ENCODE measurements at places on chromosomes 13 and 19.

GRCh38 chr13:52767949-52768516, 28.4 kb upstream of the CNMD start:
- DNase-seq, result no peak

GRCh38 chr13:91238036-91238435, 109.5 kb upstream of the MIR17HG start:
- no peak for DNase-seq

DNA sequence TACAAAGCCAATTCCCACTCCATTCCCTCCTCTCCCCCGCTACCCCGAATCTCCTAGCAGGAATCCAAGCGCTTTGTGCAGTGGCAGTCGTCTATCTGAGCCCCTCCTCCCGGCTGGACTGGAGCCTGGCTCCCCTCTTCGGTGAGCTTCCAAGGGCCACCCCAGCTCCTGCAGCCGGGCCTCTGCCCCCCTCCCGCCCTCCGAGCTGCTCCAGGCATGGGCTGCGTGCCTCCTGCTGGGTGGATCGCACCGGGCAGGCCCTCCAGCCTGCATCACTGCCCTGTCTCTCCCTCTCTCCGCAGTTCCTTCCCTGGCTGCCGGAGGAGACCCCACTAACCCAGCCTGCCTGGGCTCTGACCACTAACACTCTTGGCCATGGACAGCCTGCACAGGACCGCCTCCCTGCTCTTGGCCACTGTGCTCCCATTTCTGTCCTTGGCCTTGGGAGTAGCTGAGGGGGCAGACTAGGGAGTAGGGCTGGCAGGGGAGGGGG, 12.9 kb upstream of the LENG8 start:
- no peak for DNase-seq

DNA sequence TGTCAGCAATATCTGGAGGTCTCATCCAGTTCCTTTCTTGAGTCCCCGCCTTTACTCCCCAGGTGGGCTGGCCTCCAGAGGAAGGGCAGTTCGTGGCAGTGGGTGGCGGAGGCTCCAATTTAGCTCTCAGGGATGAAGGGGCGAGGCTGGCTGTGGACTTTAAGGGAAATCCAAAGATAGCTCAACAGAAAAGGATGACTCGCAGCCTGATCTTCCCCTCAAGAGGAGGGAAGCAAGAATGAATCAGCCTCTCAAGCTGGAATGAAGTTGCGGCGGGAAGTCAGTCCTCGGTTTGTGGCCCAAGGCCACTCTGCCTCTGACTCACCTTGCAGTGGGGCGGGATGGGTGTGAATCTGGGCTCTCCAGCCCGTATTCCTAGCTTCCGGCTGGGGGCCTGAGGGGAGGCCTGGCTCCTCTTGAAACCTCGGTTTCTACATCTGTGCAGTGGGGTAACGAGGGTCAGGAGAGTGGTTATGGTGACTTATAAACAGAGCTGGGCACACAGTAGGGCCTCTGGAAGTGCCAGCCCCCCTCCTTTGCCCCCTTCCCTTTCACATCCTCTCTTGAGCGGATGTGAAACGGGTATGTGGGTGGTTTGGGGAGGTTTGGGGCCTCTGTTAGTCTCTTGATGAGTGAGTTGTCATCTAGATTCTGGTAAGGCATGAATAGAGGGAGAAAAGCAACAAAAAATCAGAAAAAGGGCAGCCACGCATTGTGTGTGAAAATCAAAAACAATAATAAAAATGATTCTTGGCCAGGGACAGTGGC, 10.5 kb upstream of the SMG9 start:
- peak; percentile 57 for DNase-seq

- no peak for DNase-seq
Observed at GRCh38 chr19:6233056-6233826, 46.5 kb downstream of the MLLT1 start.

DNA sequence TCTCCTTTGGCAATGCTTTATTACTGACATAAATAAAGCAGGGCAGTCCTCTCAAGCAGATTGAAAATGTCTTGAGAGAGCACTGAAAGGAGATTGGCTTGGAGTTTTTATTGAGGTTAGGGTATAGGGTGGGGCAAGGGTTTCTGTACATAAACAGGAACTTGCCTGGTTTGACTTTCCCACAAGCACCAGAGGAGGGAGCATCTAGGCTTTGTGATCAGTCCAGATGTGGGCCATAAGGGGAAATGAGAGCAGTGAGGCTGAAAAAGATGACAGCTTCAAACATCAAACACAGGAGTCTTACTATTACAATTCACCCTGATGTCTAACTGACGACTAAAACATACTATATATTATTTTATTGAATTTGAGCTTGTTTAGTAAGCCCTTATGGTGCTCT, 260.9 kb downstream of the MTUS2 start:
- DNase-seq, result no peak

DNA sequence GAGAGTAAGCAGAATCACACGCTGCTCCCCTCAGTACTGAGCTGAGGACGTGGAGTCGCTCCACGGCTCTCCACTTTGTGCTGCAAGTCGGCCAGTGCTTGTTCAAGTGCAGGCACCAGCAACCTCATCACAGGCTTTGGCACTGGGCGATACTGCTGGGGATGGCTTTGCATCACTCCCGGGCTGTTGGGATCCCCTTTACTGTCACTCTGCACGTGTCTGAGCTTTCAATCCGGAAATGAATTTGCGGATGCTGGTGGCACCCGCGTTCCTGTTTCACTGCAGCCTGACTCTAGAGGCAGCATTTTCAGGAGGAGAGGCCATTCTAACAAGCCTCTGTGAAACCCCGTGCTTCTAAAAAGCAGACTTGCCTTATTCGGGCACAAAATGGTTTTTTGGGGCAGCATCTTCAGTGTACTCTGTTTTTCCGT, 19.1 kb downstream of the SMARCA4 start:
- DNase-seq, result no peak

- DNase-seq, result no peak
Observed at GRCh38 chr13:109154146-109154545, 524.7 kb downstream of the MYO16 start.

- DNase-seq, result no peak
Observed at GRCh38 chr19:53537121-53537520, 824 bp upstream of the ZNF331 start.

- no peak for DNase-seq
Observed at GRCh38 chr13:80454245-80454644, 113.3 kb upstream of the SPRY2 start.

GRCh38 chr13:35228536-35228935, 248.0 kb downstream of the MAB21L1 start:
- DNase-seq, result no peak

DNA sequence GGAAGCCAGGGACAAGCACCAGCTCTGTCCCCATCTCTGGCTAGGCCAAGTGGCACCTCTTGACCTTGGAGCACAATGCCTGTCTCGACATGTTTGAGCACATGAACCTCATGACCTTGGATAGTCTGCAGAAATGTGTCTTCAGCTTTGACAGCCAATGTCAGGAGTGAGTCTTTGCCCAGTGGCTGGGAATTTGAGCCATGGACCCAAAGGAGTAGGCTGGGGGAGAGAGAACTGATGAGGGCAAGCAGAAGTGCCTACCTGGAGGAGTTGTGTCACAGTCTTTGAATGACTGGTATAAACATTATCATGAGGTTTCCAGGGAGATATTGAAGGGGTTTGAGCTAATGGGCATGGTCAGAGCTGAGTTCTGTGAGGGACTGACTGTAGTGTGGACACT, 6.7 kb upstream of the CYP4F12 start:
- no peak for DNase-seq

GRCh38 chr19:33630880-33631608, 9.3 kb downstream of the CHST8 start:
- DNase-seq, result no peak

- DNase-seq, result peak; percentile 29
Observed at GRCh38 chr13:40271931-40272775, 394.3 kb downstream of the FOXO1 start.

DNA sequence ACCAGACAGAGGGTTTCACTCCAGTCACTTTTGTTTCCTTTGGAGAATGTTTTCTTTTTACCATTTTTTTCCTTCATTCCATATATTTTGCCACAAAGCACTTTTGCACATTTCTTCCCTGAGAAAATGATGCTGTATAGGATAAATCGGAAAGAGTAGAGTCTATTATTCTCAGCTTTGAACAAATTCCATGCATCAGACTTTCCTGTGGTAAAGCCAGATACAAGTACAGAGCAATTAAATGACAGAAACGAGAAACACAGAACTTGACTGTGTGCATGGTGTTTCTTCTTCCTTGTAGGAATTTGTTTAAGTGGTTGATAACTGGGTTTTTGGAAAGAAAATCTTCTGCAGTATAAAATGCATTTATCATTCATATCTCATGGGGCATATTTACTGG, 107.4 kb upstream of the CSNK1A1L start:
- no peak for DNase-seq

GRCh38 chr13:60146471-60146870, 17.3 kb downstream of the DIAPH3 start:
- no peak for DNase-seq

- DNase-seq, result no peak
Observed at GRCh38 chr19:39696387-39696786, 7.9 kb upstream of the LGALS14 start.

GRCh38 chr13:92530364-92530763, 696.2 kb upstream of the GPC6 start:
- no peak for DNase-seq

- no peak for DNase-seq
Observed at GRCh38 chr19:36423925-36424324, 5.5 kb upstream of the ZFP82 start.

- DNase-seq, result no peak
Observed at GRCh38 chr13:47548294-47548840, 452.7 kb downstream of the SUCLA2 start.

GRCh38 chr13:40933508-40934204, 85.5 kb downstream of the ELF1 start:
- DNase-seq, result no peak

- DNase-seq, result no peak
Observed at GRCh38 chr19:33799476-33799875, 2.8 kb downstream of the KCTD15 start.

DNA sequence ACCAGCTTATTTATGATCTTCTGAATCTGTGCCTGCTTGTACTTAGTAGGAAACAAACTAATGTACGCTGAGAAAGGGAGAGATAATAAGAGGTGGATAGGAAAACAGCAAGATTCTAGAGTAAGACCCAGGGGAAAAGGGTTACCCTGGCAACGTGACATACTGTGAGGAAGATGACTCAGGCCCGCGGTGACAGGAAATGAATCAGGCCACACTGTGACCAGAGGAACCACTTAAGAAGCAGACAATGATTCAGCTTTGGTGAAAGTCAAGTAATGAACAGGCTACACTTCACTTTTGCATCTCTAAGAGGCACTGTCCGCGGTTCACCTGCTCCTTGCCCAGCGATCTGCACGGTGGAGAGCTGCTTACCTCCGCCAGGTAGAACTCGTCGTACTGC, 158.2 kb downstream of the NALCN start:
- no peak for DNase-seq

DNA sequence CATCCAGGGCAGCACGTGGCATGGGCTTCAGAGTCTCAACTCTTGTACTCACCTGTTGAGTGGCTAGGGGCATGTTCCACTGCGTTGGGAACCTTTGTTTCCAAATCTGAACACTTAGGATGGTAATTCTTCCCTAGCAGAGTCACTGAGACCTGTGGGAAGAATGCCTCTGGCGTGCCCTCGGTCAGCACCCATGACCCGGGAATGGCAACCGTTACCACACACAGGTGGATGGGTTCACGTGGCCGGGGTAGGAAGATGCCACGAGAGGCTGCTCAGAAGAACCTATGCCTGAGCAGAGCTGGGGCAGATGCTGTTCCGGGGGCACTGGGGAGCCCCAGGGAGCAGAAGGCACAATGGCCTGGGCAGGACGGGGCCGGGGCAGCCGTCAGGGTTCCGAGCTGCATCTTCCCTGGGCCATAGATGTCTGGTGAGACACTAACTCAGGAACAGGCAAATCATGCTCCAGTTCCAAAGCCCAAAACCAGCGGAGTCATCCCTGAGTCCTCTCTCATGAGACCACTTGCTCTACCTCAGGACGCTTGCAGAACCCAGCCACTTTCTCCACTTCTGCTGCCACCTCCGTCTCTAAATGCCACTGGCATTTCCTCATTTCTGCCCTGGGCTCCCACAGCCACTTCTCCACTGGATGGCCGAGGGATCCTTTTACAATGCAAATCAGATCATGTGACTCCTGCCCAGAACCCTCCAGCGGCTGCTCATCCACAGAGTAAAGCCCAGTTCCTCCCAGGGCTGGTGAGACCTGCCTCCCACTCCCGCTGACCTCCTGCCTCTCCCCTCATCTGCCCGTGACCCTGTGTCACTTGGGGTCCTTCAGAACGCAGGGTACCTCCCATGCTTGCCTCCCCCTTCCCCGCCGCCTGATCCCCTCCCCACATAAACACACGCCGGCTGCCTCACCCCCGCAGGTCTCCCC, 36.7 kb downstream of the FAM124A start:
- no peak for DNase-seq

- DNase-seq, result no peak
Observed at GRCh38 chr19:12494260-12494860, 9.7 kb upstream of the ZNF709 start.

DNA sequence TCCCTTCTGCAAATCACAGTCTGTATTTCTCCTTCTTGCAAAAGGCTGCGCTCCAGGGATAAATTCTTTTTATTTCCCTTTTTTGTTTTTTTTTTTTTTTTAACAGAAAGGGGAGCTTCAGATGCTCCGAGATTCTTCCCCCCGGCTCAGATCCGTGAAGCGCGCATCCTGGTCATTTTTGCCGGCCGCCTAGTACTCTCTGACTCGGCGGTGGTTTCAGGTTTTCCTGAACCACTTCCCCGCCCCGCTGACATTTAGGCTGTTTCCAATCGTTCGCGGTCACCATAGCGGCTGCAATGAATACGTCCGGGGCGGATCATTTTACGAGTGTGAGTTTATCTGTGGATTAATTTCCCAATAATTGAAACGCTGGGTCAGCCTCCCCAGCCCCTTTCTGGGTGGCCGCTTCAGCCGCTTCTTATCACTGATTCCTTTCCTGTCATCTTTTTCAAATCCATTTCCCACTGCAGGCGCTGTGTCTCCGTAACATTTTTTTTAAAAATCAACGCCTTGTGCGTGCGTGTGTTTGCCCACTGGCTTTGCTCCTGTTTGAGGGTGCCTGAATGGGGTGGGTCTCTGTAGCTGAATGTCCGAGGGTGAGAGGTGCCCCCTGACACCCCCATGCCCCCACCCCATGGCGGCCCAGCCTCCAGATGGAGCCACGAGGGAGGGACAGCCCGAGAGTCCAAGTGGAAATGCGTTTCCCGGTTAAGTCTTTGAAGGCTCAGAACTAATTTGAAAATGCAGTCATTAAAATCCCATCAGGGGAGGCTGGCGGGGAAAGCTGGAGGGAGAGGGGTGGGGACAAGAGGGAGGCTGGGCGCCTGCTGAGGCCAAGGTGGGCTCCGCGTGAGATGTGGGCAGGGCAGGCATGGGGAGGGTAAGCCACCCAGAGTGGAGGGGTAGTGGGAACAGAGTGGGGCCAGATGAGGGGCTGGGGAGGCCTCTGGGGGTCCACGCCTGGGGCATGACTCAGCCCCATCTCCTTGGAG, 10.6 kb downstream of the ONECUT3 start:
- DNase-seq, result no peak
